ENCODE measurements at places on chromosomes 2 and 18. TPM values are rescaled to one million over a fixed set of nuclear protein-coding genes. Genes with fewer than 3 reads are reported as not detected.

- peaks cover 20% of the 10 kb centered on the region for H3K4me1 ChIP-seq
- no peak overlapping the region for H3K4me3 ChIP-seq
- H3K27ac ChIP-seq: no peak overlapping the region
Measured at GRCh38 chr18:3323900-3324299, 62.0 kb downstream of the MYL12B start.

- H3K27ac ChIP-seq: no peak overlapping the region
- peaks cover 12% of the 10 kb centered on the region for H3K4me1 ChIP-seq
- DNase-seq: no peak
- no peaks in the 10 kb centered on the region for H3K36me3 ChIP-seq
- H3K4me3 ChIP-seq: no peak overlapping the region
Measured at GRCh38 chr2:105797298-105797819, 52.6 kb downstream of the NCK2 start.

GRCh38 chr2:61376211-61376610 is 94.7 kb downstream of the USP34 start:
- no peaks in the 10 kb centered on the region for H3K4me1 ChIP-seq
- no peak overlapping the region for H3K4me3 ChIP-seq
- H3K36me3 ChIP-seq: peaks cover 22% of the 10 kb centered on the region

DNA sequence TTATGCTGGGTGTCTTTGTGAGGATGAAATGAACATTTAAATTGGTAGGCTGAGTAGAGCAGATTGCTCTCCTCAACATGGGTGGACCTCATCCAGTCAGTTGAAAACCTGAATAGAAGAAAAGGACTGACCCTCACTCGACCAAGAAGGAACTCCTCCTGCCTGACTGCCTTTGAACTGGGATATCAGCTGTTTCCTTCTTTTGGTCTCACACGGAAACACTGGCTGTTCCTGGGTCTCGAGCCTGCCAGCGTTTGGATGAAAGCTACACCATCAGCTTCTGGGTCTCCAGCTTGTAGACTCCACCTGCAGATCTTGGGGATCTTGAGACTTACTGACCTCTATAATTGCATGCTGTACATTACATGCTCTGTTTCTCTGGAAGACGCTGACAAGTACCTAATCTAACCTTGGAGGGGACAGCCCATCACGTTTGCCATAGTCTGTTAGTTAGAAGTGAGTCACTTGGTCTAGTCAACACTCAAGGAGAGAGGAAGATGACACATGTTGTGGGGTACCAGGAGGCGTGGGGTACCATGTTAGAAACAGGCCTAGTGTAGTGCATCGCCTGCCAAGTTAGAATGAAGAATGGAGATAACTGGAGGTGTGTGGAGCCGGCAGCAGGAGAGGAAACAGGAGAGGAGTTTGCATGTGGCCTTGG is 267.0 kb downstream of the MREG start:
- H3K27me3 ChIP-seq: no peaks in the 10 kb centered on the region
- DNase-seq: no peak
- peaks cover 29% of the 10 kb centered on the region for H3K4me1 ChIP-seq
- no peak overlapping the region for H3K27ac ChIP-seq
- H3K4me3 ChIP-seq: no peak overlapping the region

VSNL1 gene
- total RNA-seq: 0.61 TPM

DNA sequence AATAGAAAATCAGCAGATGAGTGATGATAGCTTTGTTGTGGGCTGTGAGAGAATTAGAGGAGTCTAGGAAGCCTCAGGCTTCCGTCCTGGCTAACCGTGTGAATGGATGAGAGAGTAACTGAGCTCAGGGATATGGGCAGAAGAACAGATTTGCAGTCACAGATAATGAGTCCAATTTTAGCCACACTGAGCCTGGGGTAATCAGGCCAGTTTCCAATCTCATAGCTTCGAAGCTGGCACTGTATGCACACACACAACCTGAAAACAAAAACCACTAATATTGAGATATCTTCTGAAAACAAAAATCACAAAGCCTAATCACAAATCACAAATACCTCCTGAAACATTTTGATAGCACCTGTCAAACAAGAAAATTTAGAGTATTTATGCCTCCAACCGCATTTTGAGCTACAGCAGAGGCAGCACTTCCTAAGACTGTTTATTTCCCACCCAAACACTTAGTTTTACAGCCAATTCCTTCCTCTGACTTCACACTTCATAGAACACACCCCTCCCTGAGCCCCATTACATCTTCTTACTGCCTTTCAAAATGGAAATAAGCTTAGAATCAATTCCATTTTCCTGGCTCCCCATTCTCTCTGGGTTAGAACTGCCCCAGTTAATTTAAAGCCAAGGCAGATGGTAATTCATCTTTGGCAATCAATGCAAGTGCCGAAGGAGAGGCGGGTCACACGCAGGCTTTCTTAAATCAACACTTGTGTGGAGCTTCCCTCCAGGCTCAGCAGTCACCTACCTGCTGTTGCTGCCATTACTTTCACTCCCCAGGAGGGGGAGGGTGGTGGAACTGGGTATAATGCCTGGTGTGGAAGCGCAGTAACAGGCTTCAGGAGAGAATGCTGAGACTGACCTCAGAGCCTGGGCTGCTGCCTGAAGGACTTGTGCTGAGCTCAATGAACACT is 18.9 kb downstream of the TTR start:
- no peak overlapping the region for H3K27ac ChIP-seq
- no peaks in the 10 kb centered on the region for H3K4me1 ChIP-seq
- no peak for DNase-seq
- peaks cover 2% of the 10 kb centered on the region for H3K27me3 ChIP-seq
- H3K36me3 ChIP-seq: no peaks in the 10 kb centered on the region
